Urothelium cell line (cell line): ENCODE measurements at places on chromosomes 1 and 21.

DNA sequence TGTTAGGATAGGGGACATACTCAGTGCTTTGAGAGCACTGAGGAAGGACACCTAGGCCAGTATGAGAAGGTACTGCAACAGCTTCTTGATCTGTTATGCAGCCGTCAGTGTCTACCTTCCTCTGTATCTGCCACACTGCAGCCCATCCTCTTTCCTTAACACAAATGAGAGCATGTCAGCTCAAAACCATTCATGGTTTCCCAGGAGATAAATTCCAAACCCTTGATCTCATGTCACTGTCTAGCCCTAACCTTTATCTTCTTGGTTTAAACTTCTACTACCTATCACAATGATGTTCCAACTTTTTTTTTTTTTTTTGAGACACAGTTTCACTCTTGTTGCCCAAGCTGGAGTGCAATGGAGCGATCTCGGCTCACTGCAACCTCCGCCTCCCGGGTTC lies 1.4 kb downstream of the ZMYND12 start:
- no peak for DNase-seq

GRCh38 chr1:7256526-7256925 lies 471.3 kb downstream of the CAMTA1 start:
- DNase-seq, result no peak

DNA sequence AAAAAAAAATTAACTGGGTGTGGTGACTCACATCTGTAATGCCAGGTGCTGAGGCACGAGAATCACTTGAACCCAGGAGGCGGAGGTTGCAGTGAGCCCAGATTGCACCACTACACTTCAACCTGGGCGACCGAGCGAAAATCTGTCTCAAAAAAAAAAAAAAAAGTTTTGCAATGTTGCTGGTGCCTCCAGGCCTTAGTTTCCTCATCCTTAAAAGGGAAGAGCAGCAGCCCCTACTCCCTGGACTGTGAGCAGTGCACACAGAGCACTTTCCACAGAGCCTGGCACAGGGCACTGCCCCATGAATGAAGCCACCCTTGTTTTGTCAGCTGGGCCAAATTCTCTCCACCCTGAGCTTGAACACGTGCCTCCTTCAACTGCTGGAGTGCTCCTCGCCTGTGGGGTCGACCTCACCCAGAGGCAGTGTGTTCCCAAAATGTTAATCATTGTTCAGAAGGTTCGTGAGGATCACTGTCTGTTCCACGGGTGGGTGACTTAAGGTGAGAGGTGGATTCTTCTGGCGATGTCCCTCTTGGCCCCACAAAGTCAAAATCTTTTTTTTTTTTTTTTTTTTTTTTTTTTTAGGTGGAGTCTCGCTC lies 152.1 kb upstream of the TMEM51 start:
- no peak for DNase-seq

DNA sequence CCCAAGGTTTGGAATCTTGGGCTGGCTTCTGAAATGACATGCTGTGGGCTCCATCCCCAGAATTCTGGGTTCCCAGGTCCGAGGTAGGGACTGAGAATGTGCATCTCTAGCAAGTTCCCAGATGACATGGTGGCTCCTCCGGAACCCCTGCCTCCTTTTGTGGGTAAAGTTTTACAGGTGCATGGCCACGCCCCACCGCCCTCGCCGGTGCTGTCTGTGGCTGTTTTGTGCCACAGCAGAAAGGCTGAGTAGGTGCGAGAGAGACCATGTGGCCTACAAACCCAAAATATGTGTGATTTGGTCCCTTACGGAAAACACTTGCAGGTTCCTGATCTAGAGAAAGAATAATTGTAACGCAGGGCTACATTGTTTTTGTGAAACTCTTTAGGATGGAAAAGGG lies 30.9 kb downstream of the SKI start:
- no peak for DNase-seq

GRCh38 chr1:205270764-205271163 lies 43.0 kb downstream of the TMCC2 start:
- DNase-seq, result peak; percentile 66

GRCh38 chr1:20202166-20202565 lies 15.8 kb upstream of the PLA2G2C start:
- no peak for DNase-seq

- no peak for DNase-seq
These were observed 165.4 kb upstream of the NBPF11 start for GRCh38 chr1:148317288-148317985.

- no peak for DNase-seq
These were observed 80.5 kb upstream of the RALGPS2 start for GRCh38 chr1:178644308-178645120.

DNA sequence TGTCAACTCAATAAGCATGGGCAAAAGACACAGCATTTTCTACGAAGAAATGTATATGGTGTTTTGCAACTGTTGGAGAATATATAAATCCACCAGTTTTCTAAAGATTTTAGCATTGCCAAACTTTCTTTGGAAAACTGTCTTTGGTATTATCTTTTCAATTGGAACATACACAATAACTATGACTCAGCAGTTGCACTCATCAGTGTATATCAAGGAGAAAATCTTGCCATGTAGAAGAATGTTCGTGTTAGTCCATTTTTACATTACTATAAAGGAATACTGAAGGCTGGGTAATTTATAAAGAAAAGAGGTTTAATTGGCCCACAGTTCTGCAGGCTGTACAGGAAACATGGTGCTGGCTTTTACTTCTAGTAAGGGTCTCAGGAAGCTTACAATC lies 41.1 kb downstream of the PRKAA2 start:
- no peak for DNase-seq

DNA sequence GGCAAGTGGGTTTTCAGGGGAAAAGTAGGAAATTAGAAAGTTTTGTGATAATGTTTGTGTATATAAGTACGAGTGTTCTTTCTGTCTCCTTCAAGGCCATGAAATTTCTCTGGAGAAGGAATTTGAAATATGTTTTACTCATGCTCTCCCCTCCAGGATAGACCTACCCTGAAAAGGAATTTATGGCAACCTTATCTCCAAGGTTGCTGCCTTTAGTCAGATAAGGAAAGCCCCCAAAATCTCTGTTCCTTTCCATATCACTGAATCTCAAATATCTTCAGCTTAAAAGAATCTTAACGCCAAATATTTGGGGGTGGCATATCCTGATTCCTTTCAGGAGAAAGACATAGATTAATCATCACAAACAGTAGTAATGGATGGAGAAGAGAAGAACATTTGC lies 499 bp upstream of the C4BPB start:
- no peak for DNase-seq

DNA sequence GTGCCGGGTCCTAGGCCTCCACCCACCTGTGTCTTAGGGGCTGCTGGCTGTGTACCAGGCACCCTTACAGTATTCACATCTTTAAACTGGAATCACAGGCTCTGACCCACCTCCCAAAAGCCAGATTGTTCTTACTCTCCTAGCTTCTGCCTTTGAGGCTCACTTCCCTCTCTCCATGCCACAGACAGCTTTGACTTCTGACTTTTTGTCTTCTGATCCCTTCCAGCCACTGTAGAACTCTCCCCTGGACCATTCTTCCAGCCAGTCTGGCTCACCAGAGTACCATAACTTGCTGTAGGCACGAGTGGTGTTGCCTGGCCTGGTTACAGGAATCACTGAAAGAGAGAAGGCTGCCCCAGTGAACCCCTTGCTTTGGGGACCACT lies 58.1 kb upstream of the STUM start:
- no peak for DNase-seq

DNA sequence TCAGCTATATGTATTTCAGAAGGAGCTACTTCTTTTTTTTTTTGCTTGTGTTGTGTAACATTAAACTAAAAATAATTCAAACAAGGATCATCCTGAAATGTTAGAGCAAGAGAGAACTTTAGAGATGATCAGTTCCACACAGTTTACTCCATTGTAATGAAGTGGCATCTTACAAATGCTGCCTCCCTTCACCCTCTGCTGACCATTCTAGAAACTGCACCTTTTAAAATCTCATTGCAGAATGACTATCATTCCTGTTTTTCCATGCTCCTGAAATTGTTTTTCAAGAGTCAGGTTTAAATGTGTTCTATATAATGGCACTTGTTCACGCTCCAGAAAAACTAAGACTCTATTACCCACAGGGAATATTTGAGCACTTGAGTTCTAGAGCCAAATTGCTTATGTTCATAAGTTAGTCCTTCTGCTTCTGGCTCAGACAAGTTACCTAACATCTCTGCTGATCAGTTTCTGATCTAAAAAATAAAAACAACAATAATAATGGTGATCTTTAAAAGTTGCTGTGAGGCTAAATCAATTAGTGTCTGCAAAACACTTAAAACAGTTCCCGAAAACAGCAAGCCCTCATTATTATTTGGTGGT lies 21.5 kb upstream of the SLC44A5 start:
- DNase-seq, result peak; percentile 35

DNA sequence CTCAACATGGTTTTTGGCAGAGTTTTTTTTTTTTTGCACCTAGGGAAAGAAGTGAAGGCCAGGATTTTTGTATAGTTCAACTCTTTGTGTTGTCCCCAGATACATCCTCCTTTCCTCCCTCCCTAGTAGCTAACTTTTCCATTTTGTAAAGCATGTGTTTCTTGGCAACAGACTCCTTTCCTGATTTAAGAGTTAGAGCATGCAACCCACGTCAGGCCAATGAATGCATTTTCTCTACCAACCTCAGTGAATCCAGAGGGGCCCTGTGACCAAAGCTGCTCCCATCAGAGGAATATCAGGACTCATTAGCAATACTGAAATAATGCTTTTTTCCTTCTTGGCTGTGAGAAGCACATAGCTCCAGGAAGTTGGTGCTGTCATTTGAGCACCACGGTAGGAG lies 287.2 kb downstream of the LMO4 start:
- DNase-seq, result no peak

- DNase-seq, result peak; percentile 94
These were observed 559 bp upstream of the AGRN start for GRCh38 chr1:1019122-1019999.
